ENCODE measurements at places on chromosomes 4 and X.
A peak's percentile ranks its signal among the peaks of the same experiment; 100 is the strongest.

DNA sequence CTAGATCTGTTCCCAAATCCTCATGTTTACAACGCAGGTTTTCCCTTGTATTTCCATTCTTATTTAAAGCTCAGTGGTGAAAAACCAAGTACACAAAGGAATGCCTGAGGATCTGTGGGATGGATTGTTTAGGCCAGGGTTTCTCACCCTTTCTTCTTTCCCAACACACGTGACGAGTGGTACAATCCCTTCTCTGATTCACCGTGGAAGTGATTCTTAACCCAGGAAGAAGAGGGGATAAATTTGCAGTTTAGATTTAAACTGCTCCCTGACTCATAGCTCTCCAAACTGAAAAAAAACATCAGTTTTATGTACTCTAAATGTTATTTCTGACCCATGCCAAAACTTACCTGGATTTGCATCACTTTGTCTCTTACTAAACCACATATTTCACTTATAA, 17.0 kb downstream of the PAQR3 start:
- H3K27ac ChIP-seq: no peak overlapping the region
- H3K4me3 ChIP-seq: no peak overlapping the region
- H3K27me3 ChIP-seq: no peaks in the 10 kb centered on the region
- peaks cover 12% of the 10 kb centered on the region for H3K36me3 ChIP-seq
- H3K4me1 ChIP-seq: peaks cover 9% of the 10 kb centered on the region

DNA sequence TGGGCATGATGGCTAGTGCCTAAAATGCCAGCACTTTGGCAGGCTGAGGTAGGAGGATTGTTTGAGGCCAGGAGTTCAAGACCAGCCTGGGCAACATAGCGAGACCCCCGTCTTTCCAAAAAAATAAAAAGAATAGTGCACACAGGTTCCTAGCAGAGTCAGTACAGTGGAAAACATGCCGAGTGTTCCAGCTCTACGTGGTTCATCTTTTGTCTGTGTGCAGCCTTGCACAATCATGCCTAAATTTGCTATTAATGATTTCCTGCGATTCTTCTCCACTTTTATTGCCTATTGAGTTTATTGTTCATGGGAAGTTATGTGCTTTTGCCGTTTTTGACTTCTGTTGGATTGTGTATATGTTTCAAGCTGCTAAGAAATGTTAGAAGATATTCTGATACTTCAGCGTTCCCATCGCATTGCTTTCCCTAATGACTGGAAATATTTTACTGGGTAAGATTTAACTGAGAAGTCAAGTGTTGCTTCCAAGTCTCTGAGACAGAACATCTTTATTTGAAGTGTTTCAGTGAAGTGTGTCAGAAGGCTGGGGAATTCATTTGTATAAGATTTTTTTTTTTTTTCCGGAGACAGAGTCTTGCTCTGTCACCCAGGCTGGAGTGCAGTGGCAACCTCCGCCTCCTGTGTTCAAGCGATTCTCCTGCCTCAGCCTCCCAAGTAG, 11.3 kb downstream of the DOCK11 start:
- peaks cover 32% of the 10 kb centered on the region for H3K4me1 ChIP-seq
- no peak overlapping the region for H3K4me3 ChIP-seq
- no peak for DNase-seq
- H3K27me3 ChIP-seq: no peaks in the 10 kb centered on the region

DNA sequence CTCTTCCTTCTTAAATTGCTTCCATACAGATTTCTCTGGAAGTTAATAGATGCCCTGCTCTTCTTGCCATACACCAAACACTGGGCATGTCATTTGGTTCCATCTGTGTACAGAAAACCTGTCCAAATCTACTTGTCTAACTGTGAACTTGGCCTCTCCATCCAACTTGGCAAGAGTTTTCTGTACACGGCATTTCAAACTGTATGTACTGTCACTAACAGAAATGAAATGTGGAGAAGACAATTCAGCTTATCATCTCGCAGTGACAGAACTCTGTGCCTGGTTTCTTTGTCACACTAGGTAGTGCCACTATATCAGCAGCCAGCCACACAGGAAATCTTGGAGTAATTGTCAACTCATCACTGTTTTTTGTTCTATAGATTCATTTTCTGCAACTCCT, 58.2 kb downstream of the CXXC4 start:
- no peak overlapping the region for H3K4me3 ChIP-seq
- peaks cover 8% of the 10 kb centered on the region for H3K27me3 ChIP-seq
- no peaks in the 10 kb centered on the region for H3K36me3 ChIP-seq
- no peak overlapping the region for H3K27ac ChIP-seq
- no peaks in the 10 kb centered on the region for H3K4me1 ChIP-seq
- no peak for DNase-seq

GRCh38 chr4:140710908-140711622, 45.1 kb downstream of the TBC1D9 start:
- peak overlapping the region; percentile 50 for H3K4me3 ChIP-seq
- peaks cover 31% of the 10 kb centered on the region for H3K36me3 ChIP-seq
- H3K27ac ChIP-seq: peak overlapping the region; percentile 91
- no peaks in the 10 kb centered on the region for H3K27me3 ChIP-seq

DNA sequence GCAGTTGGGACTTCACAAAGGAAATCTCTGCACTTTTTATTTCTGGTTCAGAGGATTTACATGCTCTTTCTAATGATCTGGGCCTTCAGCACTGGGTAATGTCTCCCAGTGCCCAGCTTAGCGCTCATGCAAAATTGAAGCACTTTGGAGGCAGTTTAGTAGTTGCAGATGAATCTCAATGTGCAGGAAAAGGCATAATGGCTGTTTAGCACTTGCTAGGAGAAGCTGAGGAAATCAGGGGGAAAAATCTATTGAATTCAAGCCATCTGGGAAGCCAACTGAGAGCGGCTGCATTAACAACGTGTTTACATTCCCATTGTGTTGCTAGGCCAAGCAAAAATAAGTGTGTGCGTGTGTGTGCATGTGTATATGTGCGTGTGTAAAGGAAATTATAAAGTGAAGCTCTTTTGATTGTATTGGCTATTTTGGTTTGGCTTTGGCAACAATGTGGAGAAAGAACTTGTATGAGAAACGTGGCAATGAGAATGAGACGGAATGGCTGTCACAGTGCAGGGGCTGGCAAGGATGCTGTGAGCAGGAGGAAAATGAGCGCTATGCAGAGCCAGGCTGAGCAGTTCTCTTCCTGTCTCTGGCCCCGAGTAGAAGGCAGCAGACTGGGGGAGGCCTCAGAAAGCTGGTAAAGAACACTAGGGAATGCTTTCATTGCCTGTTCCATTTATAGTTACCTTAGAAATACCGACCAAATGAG, 231.5 kb downstream of the UNC5C start:
- DNase-seq: no peak
- no peaks in the 10 kb centered on the region for H3K27me3 ChIP-seq
- H3K4me3 ChIP-seq: no peak overlapping the region
- no peaks in the 10 kb centered on the region for H3K4me1 ChIP-seq
- no peak overlapping the region for H3K27ac ChIP-seq

- H3K4me1 ChIP-seq: no peaks in the 10 kb centered on the region
- no peak overlapping the region for H3K27ac ChIP-seq
- H3K36me3 ChIP-seq: peaks cover 15% of the 10 kb centered on the region
- no peaks in the 10 kb centered on the region for H3K27me3 ChIP-seq
- no peak overlapping the region for H3K4me3 ChIP-seq
- no peak for DNase-seq
Observed at GRCh38 chr4:94635177-94635576, 122.6 kb upstream of the BMPR1B start.

DNA sequence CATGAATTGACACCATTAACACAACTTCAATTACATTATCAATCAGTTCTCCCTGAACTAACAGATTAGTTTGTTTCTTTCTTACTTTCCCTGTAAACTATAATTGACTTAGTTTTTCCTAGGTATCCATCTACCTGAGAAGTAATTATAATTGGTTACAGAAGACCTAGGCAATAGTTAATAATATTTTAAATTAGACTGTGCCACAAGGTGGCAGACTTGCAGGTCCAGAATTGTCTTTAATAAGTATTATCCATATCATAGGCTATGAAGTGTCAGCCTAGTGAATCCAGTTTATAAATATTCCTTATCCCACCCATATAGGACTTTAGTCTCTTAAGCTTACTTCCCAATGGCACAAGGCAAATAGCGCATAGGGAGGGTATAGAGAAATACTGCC, 48.9 kb upstream of the FAM47B start:
- DNase-seq: no peak
- no peak overlapping the region for H3K4me3 ChIP-seq
- H3K36me3 ChIP-seq: no peaks in the 10 kb centered on the region
- no peaks in the 10 kb centered on the region for H3K27me3 ChIP-seq
- H3K4me1 ChIP-seq: no peaks in the 10 kb centered on the region
- no peak overlapping the region for H3K27ac ChIP-seq

GRCh38 chrX:149939905-149940673, 1.8 kb upstream of the EOLA2 start:
- peaks cover 10% of the 10 kb centered on the region for H3K36me3 ChIP-seq
- peak overlapping the region; percentile 99 for H3K27ac ChIP-seq
- H3K4me3 ChIP-seq: peak overlapping the region; percentile 98
- H3K4me1 ChIP-seq: peaks cover 16% of the 10 kb centered on the region
- peak; percentile 76 for DNase-seq

- H3K4me1 ChIP-seq: no peaks in the 10 kb centered on the region
- no peak for DNase-seq
- H3K4me3 ChIP-seq: no peak overlapping the region
- H3K36me3 ChIP-seq: no peaks in the 10 kb centered on the region
Observed at GRCh38 chrX:115018944-115019343, 1.5 kb upstream of the IL13RA2 start.

GRCh38 chr4:732911-733630, 27.4 kb downstream of the PCGF3 start:
- no peak overlapping the region for H3K4me3 ChIP-seq
- no peak for DNase-seq
- peak overlapping the region; percentile 82 for H3K27ac ChIP-seq
- H3K4me1 ChIP-seq: peaks cover 1% of the 10 kb centered on the region
- H3K27me3 ChIP-seq: no peaks in the 10 kb centered on the region
- peaks cover 24% of the 10 kb centered on the region for H3K36me3 ChIP-seq

DNA sequence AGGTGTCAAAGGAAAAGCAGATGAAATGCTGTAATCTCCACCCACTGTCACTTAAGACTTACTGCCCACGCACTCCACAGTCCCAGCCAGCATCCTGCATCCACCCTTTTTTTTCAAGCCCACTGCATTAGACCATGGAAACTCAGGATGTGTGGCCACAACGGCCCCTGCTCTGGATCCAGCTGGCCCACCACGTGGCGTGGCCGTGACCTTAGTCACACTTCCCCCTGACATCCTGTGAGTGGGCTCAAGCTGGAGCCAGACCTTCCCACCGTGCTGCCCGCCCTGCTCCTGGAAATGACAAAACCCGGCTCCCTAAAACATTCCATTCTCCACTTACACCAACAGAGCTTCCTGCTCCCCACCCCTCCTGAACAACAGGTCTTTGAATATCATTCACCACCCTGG, 588.3 kb upstream of the DIPK2B start:
- H3K4me1 ChIP-seq: no peaks in the 10 kb centered on the region
- H3K27ac ChIP-seq: no peak overlapping the region
- no peak for DNase-seq
- no peaks in the 10 kb centered on the region for H3K27me3 ChIP-seq
- no peaks in the 10 kb centered on the region for H3K36me3 ChIP-seq
- H3K4me3 ChIP-seq: no peak overlapping the region

DNA sequence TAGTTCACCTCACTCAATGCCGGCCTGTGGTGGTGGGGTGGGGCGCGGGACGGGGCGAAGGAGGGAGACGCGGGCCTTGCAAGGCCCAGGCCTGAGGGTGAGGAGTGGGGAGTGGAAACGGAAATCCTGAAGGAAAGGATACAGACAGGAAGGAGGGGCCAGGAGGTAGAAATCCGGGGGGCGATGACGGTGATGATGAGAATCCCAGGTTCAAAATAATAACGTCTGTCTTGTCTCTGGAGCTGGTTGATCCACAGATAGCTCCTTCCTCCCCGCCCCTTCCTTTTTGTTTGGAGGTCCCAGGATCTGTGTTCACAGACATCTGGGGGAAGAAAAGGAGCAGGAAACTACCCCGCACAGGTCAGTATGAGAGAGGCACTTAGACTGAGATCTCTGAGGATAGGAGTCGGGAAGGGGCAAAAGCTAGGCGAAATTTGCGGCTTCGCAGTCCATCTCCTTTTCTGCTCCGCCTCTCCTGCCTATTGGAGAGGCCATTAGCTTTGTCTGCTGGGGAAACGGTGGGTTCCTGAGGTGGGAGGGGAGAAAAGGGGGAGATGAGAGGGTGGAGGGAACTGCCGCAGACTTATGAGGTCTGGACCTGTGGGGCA, 746 bp downstream of the TCEAL7 start:
- no peak overlapping the region for H3K4me3 ChIP-seq
- no peaks in the 10 kb centered on the region for H3K36me3 ChIP-seq
- no peak for DNase-seq

- no peaks in the 10 kb centered on the region for H3K27me3 ChIP-seq
- H3K4me3 ChIP-seq: no peak overlapping the region
- H3K36me3 ChIP-seq: peaks cover 8% of the 10 kb centered on the region
- H3K27ac ChIP-seq: no peak overlapping the region
Observed at GRCh38 chr4:174248407-174248806, 35.1 kb downstream of the FBXO8 start.

DNA sequence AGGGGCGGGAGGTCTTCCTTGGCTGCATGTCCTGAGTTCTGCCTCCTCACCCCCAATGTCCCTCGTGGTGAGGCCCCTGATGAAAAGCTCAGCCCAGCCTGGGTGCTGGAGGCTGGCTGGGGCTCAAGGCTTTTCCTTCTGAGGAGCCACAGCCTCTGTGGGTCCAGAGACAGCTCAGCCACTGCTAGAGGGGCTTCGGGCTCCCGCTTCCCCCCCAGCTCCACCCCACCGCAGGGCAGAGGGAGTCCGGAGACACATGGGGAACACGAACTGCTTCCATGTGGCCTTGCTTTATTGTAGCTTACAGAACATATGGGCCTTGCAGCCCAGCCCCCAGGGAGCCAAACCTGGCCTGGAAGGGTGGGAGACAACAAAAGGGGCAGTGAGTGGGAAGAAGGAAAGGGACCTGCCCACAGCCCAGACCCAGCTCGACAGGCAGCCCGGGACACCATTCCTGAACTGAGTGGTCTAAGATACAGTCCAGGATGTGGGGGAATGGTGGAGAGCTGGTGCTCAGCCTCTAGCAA, 89.9 kb upstream of the NKX1-1 start:
- DNase-seq: no peak
- no peak overlapping the region for H3K4me3 ChIP-seq
- no peaks in the 10 kb centered on the region for H3K4me1 ChIP-seq
- peaks cover 8% of the 10 kb centered on the region for H3K27me3 ChIP-seq

- no peak overlapping the region for H3K27ac ChIP-seq
- H3K36me3 ChIP-seq: no peaks in the 10 kb centered on the region
- H3K4me1 ChIP-seq: no peaks in the 10 kb centered on the region
Observed at GRCh38 chrX:133698298-133698697, 283.0 kb upstream of the GPC4 start.

DNA sequence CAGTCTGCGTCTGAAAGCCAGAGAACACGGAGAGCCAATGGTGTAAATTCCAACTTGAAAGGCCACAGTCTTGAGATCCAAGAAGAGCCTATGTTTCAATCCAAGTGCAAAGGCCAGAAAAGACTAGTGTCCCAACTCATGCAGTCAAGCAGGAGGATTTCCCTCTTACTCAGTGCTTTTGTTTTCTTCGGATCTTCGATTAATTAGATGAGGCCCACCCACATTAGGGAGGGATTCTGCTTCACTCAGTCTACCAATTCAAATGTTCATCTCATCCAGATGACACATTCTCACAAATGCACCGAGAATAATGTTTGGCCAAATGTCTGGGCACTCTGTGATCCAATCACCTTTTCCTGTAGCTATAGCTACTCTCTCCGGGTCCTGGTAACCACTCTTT, 91.5 kb upstream of the S100G start:
- no peaks in the 10 kb centered on the region for H3K27me3 ChIP-seq
- no peaks in the 10 kb centered on the region for H3K36me3 ChIP-seq
- H3K4me3 ChIP-seq: no peak overlapping the region
- H3K27ac ChIP-seq: no peak overlapping the region
- no peaks in the 10 kb centered on the region for H3K4me1 ChIP-seq
- no peak for DNase-seq
